Fibroblast of lung (primary cell): ENCODE measurements at places on chromosomes 12 and 14. TPM values are rescaled to one million over a fixed set of nuclear protein-coding genes. Genes with fewer than 3 reads are reported as not detected.

GRCh38 chr14:59849411-59850130 lies 21.0 kb downstream of the RTN1 start:
- no peak for DNase-seq

- no peak for DNase-seq
These were observed 67.9 kb upstream of the ZFP36L1 start for GRCh38 chr14:68860771-68861170.

GRCh38 chr14:67004521-67004920 lies 184.7 kb upstream of the GARIN2 start:
- DNase-seq: no peak

DNA sequence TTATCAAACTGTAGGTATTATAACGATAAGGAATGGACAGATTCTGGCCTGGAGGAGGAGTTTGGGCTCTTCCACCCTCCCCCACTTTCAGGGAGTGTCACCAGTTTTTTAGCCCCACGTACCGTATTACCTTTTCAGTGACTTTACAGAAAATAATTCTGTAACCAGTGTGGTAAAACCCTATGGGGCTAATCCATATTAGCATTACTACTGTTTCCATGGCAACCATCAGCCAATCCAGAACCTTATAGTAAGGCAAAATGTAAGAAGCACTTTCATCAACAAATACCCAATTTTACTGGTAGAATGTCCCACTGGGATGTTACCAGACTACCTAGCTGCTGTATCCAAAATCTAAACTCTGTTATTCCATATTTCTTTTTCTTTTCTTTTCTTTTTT lies 50.7 kb downstream of the BICDL1 start:
- DNase-seq: no peak

FERMT2 gene
- 111 and 128 TPM in 2 replicates for total RNA-seq

GRCh38 chr12:98591209-98591608 lies 2.3 kb upstream of the SLC25A3 start:
- peak; percentile 28 for DNase-seq

USP44 gene
- total RNA-seq: 27.2 and 27.4 TPM in 2 replicates

DNA sequence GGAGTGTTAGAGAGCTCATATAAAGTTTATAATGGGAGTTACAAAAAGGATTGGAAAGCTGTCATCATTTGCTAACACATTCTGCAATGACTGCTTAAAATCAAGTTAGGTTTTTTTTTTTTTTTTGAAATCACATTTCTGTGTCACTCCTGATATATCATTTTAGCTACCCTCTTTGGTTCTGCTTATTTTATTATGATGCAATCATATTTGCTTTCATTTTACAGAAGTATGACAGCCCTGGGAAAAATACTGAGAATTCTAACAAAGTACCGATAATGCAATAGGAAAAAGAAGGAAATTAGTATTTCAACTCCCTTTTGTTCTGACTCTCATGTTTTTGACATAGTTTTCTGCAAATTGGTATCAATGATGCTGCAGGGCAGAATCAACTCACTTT lies 71.6 kb upstream of the MDGA2 start:
- no peak for DNase-seq

DNA sequence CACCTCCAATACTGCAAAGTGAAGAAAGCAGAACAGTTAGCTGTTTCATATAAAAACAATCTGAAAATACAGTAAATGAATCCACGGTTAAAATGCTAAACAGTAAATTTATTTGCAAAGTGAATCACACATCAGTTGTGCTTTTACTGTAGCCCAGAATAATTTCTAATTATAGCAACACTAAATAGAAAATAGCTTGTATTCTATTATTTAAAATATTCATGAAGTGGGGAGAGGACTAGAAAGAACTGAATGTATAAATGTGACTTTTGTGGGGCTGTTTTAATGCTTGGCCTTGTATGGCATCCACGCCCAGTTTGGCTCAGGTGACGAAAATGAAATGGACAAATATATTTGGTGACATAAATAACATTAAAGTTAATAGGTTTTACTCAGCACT lies 148.2 kb downstream of the ATP23 start:
- no peak for DNase-seq

LMNTD1 gene
- total RNA-seq: not detected in 2 replicates

GRCh38 chr12:93127107-93127560 lies 198.0 kb upstream of the EEA1 start:
- no peak for DNase-seq

DNA sequence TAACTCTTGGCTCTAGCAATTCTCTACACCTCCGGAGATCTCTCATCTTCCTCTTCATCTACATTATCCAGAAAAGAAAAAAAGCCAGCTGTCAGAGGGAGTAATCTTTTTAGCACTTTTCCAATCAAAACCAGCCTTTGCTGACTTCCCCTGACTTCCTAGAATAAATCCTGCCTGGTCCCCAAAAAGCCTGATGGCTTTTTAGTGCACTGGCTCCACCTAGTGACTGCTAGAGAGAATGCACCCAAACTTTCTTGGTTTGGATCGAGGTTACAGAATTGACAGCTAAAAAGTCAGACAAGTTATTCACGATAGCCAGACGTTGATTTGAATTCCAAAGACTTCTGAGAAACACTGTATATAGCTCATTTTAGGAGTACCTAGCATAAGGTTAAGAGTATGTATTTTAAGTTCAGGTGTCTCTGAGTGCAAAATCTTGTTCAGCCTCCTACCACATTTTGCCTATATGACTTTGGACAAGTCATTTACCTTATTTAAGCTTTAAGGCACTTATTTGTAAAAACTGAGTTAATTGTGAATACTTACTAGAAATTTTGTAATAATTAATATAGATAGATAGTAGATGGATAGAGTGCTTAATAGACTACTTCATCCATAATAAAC lies 185.7 kb upstream of the GRIN2B start:
- peak; percentile 61 for DNase-seq

SLC16A7 gene
- total RNA-seq: 44.2 and 110 TPM in 2 replicates

GRCh38 chr12:1581973-1582708 lies 12.2 kb downstream of the FBXL14 start:
- peak; percentile 56 for DNase-seq

DNA sequence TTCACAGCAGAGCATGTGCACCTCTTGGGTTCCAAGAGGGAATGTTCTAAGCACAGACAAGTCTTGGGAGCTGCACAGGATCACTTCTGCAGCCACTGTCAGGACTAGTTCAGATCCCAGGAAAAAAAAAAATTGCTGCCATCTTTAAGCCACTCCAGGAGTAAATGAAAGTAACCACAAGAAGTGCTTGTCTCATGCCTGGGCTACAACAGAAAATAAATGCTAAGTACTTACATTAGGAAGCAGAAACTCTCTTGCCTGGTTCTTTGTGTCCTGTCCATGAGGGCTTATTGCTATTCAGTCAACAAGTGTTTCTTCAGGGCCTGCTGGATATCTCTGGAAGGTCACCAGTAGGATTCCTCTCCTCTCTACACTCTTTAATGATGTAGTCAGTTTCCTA lies 176.1 kb downstream of the KTN1 start:
- no peak for DNase-seq

AMIGO2 gene
- total RNA-seq: 2.3 and 6.9 TPM in 2 replicates

GRCh38 chr12:28543021-28543890 lies 353.0 kb downstream of the CCDC91 start:
- DNase-seq: no peak

OR10G2 gene
- total RNA-seq: not detected in 2 replicates

DNA sequence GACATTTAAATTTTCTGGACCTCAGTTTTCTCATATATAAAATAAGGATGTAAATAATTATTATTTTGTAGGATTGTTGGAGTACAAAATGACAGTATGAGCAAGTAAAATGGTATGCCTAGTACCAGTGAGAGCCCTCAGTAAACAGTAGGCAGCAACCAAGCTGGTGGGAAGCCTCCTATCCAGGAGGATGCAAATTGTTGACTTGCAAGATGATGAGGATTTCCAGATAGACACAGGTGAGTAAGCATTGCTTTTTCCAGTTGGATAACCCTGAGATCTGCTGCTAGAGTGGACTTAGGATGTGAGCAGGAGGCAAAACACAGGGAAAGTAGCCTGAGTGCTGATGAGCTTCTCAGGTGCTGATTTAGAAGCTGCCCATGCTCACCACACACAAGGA lies 28.2 kb upstream of the AMIGO2 start:
- no peak for DNase-seq

DNA sequence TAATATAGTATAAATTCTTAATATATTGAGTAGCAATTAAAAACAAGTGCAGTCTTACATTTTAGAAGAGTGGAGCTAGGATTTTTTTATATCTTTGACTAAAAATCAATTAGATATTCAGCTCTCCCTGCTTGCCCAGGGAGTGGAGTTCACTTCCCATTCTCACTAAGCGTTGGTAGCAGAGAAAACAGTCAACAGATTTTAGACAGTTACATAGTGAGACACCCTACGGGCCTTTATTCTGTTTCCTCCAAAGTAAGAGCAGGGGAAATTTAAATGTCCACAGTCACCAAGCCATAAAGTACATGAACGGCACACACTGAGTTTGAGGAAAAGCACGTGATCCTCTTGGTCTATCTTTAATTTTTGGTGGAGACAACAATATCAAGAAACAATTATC lies 131.6 kb upstream of the PLEKHG7 start:
- DNase-seq: no peak

GLS2 gene
- under 0.01 and 0.17 TPM in 2 replicates for total RNA-seq

DNAH10 gene
- total RNA-seq: 0.26 and 0.33 TPM in 2 replicates

DNA sequence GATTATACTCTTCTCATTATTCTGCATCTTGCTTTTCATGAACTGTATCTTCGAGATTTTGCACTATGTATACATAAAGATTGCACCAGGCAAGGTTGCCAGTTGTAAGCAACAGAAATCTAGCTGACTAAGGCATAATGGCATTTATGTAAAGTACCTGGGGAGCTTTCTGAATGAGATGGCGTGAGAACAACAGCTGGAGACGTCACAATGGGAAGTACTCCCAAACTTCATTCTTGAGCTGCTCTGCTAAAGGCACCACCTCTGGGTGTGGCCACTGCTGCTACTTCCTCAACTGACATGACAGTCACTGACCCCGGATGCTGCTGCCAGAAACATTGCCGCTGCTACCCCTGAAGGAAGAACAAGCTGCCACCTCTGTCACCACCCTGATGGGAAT lies 220.7 kb downstream of the NOVA1 start:
- DNase-seq: no peak

- no peak for DNase-seq
These were observed 15.4 kb upstream of the DYRK2 start for GRCh38 chr12:67633024-67633610.

SERPINA3 gene
- total RNA-seq: 0.50 and 7.2 TPM in 2 replicates

- peak; percentile 51 for DNase-seq
These were observed 3.9 kb upstream of the LRP1 start for GRCh38 chr12:57124261-57124877.

BTG1 gene
- total RNA-seq: 13.4 and 18.2 TPM in 2 replicates

- peak; percentile 10 for DNase-seq
These were observed 30.3 kb upstream of the IFNG start for GRCh38 chr12:68189821-68190242.

DNA sequence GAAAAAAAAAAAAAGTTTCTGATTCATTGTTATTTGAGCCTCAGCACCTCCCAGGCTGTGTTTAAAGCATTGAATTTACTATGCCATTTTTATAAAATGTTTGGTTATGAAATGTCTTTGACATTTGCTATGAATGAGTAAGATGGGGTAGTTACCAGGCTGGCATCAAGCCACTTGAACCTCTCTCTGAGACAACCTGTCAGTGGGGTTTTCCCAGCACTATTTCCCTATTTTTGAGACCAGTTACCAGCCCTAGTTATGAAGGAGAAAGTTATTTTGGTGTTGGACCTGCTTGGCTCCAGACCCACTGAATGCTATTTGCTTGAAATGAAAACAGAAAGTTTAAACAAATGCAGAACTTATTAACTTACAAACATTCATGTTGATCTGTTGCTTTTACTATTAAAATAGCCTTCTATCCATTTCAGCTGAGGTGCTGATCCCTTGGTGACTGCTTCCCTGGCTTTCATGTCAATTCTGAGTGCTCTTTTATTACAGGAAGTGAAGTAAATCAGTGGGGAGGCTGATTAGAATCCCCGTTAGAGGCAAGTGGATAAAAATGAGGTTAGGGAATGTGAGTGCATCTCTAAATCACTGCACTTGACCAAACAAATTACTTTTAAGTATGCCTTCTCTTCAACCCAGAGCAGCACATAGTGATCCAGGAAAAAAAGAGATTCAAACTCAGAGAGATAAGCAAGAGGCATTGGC lies 37.8 kb downstream of the LLPH start:
- DNase-seq: peak; percentile 31

DNA sequence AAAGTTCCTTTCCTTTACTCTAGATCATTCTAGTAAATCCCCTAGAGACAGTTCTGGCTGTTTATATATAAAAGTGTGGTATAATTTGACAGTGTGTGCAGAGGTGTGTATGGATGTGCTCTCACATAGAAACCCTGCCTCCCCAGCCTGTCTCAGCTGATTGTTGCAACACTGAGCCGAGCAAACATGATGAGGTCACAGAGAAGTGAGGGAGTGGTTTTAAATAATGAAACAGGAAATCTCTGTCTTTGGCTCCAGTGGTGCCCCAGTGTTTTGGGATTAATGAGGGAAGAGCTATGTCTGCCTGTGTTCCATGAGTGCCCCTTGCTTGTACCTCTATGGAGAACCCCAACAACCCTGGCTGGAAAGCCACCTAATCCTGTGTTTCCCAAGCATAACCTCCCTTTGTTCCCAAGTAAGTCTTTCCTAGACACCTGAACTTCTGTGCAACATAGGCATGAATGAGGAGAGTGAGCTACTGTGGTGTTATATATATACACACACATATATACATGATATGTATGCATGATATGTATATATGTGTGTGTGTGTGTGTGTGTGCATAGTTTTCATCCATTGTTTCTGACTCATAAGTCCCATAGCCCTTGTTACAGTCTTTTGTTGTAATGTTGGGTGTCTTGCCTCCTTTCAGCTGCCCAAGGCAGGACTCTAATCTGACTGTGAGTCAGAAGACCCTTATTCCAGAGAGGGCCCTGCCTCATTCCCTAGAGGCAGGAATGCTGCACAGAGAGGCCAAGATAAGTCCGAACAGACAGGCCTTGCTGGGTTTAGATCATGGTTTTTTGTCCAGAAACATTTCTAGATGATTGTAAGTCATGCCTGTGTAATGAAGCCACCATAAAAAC lies 18.0 kb downstream of the TRAF3 start:
- DNase-seq: peak; percentile 97

DNA sequence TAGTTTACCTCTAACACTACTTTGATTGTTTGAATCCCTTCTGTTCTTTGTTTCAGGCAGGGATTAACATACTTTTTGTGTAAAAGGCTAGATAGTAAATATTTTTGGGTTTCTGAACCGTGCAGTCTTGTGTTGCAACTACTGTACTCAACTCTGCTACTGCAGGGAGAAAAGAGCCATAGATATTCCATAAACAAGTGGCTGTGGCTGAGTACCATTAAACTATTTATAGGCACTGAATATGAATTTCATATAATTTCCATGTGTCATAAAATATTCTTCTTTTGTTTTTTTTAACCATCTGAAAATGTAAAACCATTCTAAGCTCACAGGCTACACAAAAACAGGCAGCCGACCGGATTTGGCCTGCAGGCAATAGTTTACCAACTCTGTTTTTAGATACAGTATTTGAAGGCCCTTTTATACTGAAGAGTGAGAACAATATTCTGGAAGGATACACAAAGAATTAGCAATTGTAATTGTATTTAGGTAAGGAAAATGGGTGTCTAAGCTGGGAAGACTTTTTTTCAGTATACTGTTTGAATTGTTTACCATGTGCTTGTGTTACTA lies 15.7 kb downstream of the NR1H4 start:
- DNase-seq: no peak
